ENCODE measurements at places on chromosomes 1 and 21. TPM values are rescaled to one million over a fixed set of nuclear protein-coding genes. Genes with fewer than 3 reads are reported as not detected.

DNA sequence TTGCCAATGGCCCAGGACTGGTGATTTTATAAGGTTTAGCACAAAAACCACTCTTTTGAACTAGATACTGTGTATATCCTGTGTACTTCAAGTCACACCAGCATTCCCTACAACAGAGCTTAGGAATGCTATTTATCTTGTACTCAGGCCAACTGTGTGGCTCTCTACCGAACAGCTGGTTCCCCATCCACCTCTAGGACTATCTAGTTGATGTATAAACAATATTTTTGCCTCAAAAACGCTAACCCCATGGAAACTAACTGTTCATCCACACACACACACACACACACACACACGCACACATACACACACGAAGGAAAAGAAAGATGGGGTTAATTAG, 28.7 kb upstream of the SLC45A3 start:
- DNase-seq: no peak

GRCh38 chr21:42751866-42752265, 98.4 kb downstream of the PDE9A start:
- no peak for DNase-seq

DNA sequence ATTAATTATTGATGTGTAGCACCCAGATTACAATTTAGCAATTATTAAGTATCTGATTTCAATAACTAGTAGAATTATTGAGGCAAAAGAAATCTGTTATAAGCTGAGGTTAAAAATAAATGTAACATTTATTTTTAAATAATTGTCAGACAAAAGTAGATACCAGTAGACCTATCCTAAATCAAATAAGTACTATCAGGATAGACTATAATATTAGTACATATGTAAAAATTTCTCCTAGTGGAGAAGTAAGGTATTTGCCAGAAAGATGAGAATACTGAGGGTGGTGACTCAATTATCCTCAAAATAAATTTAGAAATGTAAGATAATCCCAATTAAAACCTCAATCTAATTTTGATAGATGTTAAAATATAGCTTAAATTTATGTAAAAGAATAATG, 377.8 kb upstream of the CHRM3 start:
- no peak for DNase-seq

GRCh38 chr1:18037651-18038050, 69.9 kb upstream of the IGSF21 start:
- no peak for DNase-seq

- DNase-seq: no peak
Observed at GRCh38 chr1:115324649-115325420, 13.2 kb downstream of the NGF start.

DNA sequence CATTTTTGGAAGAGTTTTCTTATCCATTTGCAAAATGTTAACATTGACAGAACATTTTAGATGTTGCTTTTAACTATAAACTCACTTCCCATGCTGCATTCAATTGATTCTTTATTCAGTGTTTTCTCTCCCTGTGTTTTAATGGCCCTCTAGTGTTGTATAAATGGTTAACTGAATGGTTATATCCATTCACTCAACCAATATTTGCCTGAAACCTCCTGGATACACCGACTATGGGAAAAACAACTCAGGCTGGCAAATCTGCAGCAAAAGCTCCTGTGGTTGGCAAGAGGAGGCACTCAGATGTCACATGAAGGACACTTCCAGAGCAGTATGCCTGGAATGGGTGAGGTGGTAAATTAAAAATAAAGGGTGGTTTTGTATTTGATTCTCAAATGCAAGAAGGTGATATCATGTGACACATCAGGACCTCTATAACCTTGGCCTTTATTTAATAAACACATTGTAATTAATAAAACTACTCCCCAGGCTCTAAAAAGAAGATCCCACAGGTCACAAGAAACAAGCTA, 107.6 kb downstream of the BCAR3 start:
- DNase-seq: no peak

DNA sequence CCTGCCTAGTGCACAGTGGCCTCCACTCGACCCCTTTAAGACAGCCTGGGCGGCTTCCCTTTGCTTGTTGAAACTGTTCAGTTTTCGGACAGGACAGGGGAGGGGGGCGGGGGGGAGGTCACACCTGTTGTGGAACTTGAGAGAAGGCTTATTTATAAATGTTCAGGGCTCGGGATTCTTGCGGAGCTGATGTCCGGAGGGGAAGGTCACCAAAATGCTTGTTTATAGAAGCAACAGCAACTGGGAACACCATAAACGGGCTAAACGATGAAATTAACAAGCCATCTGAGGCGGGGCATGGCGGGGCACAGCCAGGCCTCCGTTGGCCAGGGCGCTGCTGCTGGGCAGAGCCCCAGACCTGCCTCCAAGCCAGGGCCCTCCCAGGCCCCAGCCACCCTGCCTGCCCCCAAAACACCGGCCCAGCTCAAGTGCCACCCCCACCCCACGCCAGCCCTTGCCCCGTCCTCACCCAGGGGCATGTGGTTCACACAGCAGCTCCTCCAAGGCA, 59.8 kb upstream of the CASZ1 start:
- DNase-seq: no peak

- no peak for DNase-seq
Observed at GRCh38 chr1:21689661-21690372, 20.7 kb upstream of the RAP1GAP start.

MGST3 gene
- 93.7 TPM for total RNA-seq

LCE1F gene
- not detected for total RNA-seq
